Vagina (tissue), 2 donors: ENCODE measurements at places on chromosomes 2 and 18. TPM values are rescaled to one million over a fixed set of nuclear protein-coding genes. Genes with fewer than 3 reads are reported as not detected.

GRCh38 chr2:9118383-9118960, 88.1 kb upstream of the ASAP2 start:
- H3K27me3 ChIP-seq: no peaks in the 10 kb centered on the region
- no peaks in the 10 kb centered on the region for H3K4me1 ChIP-seq
- H3K27ac ChIP-seq: no peak overlapping the region
- no peak overlapping the region for H3K4me3 ChIP-seq

The DES gene
- 883 TPM for total RNA-seq

- no peaks in the 10 kb centered on the region for H3K36me3 ChIP-seq
- H3K27me3 ChIP-seq: no peaks in the 10 kb centered on the region
- no peak overlapping the region for H3K4me3 ChIP-seq
- peaks cover 33% of the 10 kb centered on the region for H3K4me1 ChIP-seq
- DNase-seq: no peak
Observed at GRCh38 chr2:67873916-67874315, 188.9 kb downstream of the C1D start.

The ORMDL1 gene
- 58.9 TPM for total RNA-seq

- no peaks in the 10 kb centered on the region for H3K27me3 ChIP-seq
- DNase-seq: peak; percentile 88
- H3K4me1 ChIP-seq: no peaks in the 10 kb centered on the region
- no peak overlapping the region for H3K4me3 ChIP-seq
- H3K27ac ChIP-seq: no peak overlapping the region
Observed at GRCh38 chr2:240463866-240464481, 28.5 kb downstream of the GPC1 start.

DNA sequence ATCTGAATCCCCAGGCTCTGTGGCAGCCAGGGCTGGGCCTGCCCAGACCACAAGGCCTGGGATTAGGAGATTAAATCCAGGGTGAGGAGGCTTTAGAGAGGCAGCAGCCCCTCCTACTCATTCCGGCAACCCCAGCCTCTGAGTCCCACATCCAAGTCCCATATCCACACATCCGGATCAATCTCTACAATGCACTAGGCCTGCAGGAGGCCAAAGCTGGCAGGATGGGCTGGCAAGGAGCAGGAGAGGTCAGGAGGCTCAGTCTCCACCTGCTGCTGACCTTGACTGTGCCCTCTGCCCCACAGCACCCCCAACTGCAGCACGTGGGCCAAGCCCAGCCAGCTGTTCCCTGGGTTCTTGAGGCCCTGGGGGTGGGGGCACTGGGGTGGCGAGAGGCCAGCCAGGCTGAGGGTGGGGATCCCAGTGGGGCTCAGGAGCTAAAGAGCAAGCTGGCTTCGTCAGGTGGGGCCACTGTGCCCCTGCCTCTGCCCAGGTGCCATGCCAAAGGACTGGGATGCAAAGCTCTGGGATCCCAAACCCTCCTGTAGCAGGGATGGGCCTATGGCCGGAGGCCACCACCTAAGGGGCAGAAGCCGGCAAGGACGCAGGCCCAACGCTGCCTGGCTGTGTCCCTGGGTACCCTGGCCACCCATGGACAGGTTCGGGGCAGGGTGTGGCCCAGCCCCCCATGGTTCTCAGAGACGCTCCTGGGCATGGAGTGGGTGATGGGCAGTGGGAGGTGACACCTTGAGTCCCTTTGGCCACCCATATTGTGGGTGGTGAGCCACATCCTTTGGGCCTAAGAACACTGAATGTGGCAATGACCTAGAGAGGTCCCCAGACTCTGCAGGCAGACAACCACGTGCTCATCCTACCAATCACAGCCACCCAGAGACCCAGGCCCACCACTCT, 3.2 kb downstream of the KIF1A start:
- no peak overlapping the region for H3K27ac ChIP-seq
- no peak for DNase-seq
- no peaks in the 10 kb centered on the region for H3K36me3 ChIP-seq
- no peak overlapping the region for H3K4me3 ChIP-seq
- H3K4me1 ChIP-seq: peaks cover 24% of the 10 kb centered on the region

The ACKR3 gene
- 55.5 TPM for total RNA-seq

DNA sequence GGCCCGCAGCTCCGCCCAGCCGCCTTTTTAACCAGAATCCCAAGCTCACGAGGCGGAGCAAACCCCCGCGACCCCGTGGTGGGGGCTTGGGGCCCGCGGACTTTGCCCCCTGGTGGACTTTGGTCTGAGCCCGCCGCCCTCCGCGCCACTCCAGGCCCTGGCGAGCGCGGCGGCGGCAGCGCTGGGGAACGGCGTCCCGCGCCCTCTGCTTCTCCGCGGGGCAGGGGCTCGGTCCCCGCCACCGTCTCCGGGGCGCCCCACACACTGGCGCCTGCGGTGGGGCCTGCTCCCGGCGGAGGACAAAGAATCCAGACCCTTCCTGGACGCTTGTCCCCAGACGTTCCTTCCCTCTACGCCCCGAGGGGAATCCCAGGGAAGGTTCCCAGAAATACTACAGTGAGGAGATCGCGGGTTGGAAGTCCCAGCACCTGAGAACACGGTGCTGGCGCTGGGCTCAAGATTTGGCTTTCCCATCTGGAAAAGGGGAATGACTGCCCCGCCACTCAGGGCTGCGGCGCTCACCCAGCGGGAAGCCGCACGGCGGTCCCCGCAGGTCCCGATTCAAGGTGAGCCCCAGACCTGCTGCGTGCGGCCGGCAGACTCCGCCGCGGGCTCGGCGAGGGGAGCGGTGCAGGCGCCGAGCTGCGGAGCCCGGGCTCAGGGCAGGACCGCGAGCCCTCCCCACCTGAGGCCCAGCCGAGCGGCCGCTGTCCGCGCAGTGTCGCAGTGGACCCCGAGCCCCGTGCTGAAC, at the start of gene HAAO:
Gene HAAO (minus strand): TSS at position 1 of the 751 bp plus-strand sequence. CDS start 47 bp downstream, outside the sequence.
- H3K27ac ChIP-seq: peak within 1 kb of the TSS; percentile 95
- H3K4me1 ChIP-seq: peaks cover 15% of the 10 kb centered on the region
- no peaks in the 10 kb centered on the region for H3K27me3 ChIP-seq
- H3K4me3 ChIP-seq: peak within 1 kb of the TSS; percentile 52
- no peaks in the 10 kb centered on the region for H3K36me3 ChIP-seq

DNA sequence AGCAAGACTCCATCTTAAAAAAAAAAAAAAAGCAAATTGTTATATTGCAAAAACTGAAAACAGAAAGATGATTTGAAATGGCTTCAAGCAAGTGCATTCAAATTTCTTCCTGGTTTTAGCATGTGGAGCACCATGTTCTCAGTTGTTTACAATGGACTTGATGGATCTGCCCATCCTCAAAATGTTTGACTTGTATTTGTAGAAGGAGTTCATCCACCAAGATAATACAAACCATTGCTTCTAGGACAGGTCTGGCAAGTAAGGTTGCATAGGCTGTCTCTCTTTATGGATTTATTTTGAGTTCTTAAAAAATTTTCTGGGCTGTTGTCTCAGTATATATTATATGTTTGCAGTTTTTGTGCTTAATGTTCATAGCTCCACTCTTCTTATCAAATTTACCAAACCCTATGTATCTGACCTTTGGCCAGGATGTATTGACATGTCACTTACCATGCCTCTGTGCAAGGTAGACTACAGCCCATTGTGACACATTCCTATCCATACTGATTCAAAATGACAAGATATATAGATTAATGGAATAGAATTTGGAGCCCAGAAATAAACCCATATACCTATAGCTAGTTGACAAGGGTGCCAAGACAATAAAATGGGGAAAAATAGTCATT, 21.7 kb upstream of the ZCCHC2 start:
- no peaks in the 10 kb centered on the region for H3K27me3 ChIP-seq
- peaks cover 10% of the 10 kb centered on the region for H3K4me1 ChIP-seq
- no peak for DNase-seq
- no peak overlapping the region for H3K27ac ChIP-seq

GRCh38 chr2:70671092-70671675, 96.8 kb downstream of the ADD2 start:
- H3K27me3 ChIP-seq: no peaks in the 10 kb centered on the region
- H3K4me1 ChIP-seq: no peaks in the 10 kb centered on the region
- H3K36me3 ChIP-seq: no peaks in the 10 kb centered on the region
- DNase-seq: no peak
